ENCODE measurements at places on chromosomes 11 and 22.
A peak's percentile ranks its signal among the peaks of the same experiment; 100 is the strongest.

- DNase-seq: no peak
These were observed 61.3 kb upstream of the YPEL1 start for GRCh38 chr22:21796863-21797262.

DNA sequence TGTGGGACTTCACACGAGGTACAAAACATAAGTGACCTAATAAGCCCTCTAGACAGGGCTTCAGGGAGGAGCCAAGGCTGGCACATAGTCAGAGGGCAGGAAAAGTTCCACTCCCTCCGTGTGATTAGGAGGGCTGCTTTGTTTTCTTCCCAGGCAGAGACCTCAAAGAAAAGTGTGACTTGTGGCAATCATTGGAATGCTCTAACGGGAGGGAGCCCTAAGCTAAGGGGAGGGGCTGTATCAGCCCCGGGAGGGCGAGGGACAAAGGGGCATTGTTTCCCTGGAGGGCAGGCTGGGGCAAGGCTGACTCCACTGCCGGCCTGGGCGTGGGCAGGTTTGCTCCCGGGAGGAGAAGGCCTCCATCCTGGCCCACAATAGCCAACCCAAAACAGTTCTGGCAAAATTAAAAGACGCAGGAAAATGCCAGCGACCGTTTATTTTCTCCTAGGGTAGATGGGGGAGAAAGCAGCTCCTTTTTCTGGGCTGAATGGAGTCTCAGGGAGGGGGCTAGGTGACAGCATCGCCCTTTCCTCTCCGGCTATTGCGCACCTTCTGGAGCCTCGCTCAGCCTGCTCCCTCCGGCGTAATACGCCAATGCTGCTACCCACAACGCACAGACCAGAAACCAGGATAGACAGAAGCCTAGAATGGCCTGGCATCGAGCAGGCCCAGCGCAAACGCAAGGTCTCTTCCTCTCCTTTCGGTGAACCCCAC lies 60.2 kb downstream of the ENDOD1 start:
- no peak for DNase-seq

DNA sequence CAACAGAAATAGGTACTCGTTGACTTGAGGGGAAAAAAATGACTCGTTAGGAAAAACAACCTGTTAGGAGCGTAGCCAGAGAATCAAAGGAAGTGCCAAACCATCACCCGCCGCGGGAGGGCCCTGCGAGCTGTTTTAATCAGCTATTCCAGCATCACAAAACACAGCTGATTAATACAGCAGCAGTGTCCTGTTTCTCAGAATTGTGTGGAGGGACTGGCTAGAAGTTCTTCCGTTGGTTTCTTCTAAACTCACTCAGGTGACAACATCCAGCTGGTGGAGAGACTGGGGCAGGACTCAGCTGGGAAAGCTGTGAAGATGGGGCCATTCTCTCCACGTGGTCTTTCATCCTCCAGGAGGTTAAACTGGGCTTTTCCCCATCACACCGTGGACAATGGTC lies 28.0 kb downstream of the HSPA8 start:
- no peak for DNase-seq

- no peak for DNase-seq
These were observed 56.6 kb upstream of the SLC22A12 start for GRCh38 chr11:64534391-64534801.

GRCh38 chr22:30301995-30302809 lies 12.9 kb upstream of the CASTOR1 start:
- DNase-seq: no peak

GRCh38 chr22:46539169-46539568 lies 1.7 kb upstream of the CELSR1 start:
- DNase-seq: no peak

DNA sequence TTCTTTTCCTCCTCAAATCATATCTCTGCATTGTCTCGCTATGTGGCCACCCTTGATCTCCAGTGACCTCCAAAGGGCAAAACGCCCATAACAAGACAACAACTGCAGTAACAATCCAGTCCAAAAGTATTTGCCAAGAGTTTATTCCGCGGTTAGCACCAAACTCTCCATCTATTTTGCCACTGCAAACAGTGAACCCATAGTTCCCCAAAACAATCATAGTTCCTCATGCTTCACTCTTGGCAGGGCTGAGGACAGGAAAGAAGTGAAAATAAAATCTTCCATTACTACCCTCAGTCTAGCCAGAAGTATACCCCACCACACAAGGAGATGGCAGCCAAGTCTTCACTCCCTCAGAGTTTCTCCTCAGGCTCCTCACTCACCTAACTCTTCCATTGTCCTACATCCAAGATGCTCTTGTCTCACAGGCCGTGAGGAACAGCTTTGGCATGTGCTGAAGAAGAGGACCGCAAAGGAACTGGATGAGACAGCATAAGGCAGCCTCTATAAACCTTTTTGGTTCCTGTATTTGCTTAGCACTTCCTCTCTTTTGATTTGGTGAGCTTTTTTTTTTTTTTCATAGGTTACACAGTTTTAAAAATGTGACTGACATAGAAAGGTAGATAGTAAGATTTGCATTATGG lies at the start of gene LPXN:
Gene LPXN, minus strand, starts transcription at position 480 of the 644 bp plus-strand sequence. Its CDS starts 84 bp downstream, at position 396.
- peak; percentile 69 for DNase-seq

GRCh38 chr22:30694640-30695350 lies at the start of gene OSBP2:
Gene OSBP2 (plus strand): TSS chr22:30694874. CDS start chr22:30694910, 36 bp downstream.
- DNase-seq: peak; percentile 55

GRCh38 chr22:42077486-42078125 lies 1.9 kb upstream of the SMDT1 start:
- DNase-seq: no peak

DNA sequence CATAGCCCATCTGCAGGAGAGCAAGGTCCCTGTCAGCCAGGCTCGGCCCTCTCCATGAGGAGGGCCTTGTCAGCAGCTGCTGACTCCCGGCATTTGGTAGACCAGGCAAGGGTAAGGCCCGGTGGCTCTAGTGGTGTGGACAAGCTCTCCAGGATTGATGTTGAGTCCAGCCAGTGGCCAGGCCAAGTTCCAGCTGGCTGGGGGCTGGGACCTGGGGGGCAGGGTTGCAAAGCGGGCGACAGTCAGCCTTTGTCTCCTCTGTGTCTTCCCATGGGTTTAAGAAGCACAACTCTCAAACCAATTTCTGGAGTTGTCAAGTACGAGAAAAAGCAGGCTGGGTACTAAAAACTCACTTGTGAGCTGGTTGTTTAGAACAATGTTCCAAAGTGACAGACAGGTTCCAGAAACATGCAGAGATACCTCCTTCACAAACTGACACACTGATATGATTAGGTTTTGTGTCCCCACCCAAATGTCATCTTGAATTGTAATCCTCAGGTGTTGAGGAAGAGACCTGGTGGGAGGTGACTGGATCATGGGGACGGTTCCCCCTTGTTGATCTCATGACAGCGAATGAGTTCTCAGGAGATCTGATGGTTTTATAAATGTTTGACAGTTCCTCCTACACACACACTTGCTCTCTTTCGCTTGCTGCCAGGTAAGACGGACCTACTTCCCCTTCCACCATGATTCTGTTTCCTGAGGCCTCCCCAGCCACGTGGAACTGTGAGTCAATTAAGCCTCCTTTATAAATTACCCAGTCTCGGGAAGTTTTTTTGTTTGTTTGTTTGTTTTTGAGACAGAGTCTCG lies 52.3 kb upstream of the SERPIND1 start:
- no peak for DNase-seq

GRCh38 chr11:75986966-75987365 lies 172.0 kb downstream of the UVRAG start:
- no peak for DNase-seq

DNA sequence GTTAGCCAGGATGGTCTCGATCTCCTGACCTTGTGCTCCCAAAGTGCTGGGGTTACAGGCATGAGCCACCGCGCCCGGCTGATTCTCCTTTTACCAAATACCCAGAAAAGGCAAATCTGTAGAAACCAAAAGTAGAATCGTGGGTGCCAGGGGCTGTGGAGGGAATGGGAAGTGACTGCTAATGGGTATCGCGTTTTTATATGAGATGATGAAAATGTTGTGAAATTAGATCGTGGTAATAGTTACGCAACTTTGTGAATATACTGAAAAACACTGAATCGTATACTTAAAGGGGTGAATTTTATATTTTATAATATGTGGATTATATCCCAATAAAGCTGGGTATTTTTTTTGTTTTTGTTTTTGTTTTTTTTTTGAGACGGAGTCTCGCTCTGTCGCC lies 48.2 kb upstream of the CREB3L1 start:
- no peak for DNase-seq
